ENCODE measurements at places on chromosomes 11 and 22. TPM values are rescaled to one million over a fixed set of nuclear protein-coding genes. Genes with fewer than 3 reads are reported as not detected.

DNA sequence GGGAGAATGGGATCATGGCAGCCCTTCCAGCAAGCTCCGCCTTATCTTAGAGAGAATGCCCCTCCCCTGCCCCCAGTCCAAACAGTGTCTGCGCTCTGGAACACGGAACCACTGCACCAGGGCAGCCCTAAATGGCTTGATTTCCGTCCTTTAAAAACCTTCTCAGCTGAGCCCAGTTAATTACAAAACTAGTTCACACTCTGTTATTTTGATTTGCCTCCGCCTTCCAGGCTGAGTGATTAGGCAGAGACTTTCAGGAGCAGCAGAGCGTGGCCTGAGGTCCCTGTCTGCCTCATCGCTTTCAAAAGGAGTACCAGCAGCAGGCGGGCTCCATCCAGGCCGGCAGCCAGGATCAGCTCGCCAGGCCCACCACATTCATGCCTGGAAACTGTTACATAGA lies 313.0 kb downstream of the BRD1 start:
- H3K36me3 ChIP-seq, result peaks cover 2% of the 10 kb centered on the region
- no peak overlapping the region for H3K27ac ChIP-seq
- H3K27me3 ChIP-seq, result no peaks in the 10 kb centered on the region
- no peak for DNase-seq
- H3K4me1 ChIP-seq, result peaks cover 9% of the 10 kb centered on the region
- H3K4me3 ChIP-seq, result no peak overlapping the region

- no peaks in the 10 kb centered on the region for H3K27me3 ChIP-seq
- peaks cover 2% of the 10 kb centered on the region for H3K4me1 ChIP-seq
- H3K27ac ChIP-seq, result no peak overlapping the region
- no peak overlapping the region for H3K4me3 ChIP-seq
- H3K36me3 ChIP-seq, result peaks cover 12% of the 10 kb centered on the region
Observed at GRCh38 chr22:25492841-25493734, 71.4 kb upstream of the GRK3 start.

DNA sequence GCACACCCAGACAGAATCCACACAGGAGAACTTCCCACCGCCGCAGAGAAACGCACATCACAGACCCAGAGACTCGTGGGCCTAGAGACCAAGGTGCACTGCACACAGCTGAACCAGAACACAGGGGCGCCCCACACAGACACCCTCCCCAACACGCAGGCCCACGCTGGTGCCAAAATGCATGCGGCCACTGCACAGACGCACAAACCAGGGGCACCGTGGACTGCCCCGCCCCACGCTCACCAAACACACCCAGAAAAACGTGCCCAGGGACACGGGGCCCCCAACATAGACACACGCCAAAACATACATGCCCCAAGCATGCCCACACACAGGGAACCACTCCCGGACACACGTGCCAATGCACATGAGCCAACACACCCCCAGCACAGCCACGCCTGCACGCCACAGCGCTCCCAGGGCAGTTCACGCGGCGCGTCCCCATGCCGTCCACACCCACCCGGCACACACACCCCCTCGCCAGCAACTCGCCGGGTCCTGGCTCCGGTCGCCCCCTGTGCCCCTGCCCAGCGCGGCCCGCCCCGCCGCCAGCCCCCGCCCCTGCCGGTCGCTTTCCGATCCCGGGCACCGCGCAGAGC lies 7.8 kb downstream of the ELFN2 start:
- H3K36me3 ChIP-seq, result no peaks in the 10 kb centered on the region
- H3K27me3 ChIP-seq, result peaks cover 42% of the 10 kb centered on the region
- peak overlapping the region; percentile 81 for H3K4me3 ChIP-seq
- DNase-seq, result no peak
- H3K4me1 ChIP-seq, result peaks cover 35% of the 10 kb centered on the region

DNA sequence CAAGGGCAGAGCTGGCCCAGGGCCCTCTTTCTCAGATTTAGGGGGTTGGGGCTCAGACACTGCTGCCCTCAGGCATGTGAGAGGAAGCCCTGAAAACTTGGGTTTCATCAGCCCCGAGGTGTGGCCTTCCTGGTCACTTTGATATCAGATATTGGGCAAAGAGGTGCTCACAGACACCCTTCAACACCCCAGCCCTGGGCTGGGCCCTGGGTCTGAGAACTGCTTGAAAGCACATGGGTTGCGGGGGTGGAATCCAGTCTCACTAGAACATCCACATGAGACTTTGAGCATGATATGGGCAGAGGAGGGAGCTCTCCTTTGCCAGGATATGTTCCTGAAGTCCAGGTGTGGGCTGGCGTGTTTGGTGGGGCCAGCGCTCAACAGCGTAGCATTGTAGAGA lies 10.4 kb downstream of the DGAT2 start:
- no peak overlapping the region for H3K27ac ChIP-seq
- no peak overlapping the region for H3K4me3 ChIP-seq
- H3K4me1 ChIP-seq, result no peaks in the 10 kb centered on the region
- no peak for DNase-seq
- no peaks in the 10 kb centered on the region for H3K27me3 ChIP-seq
- H3K36me3 ChIP-seq, result no peaks in the 10 kb centered on the region

GRCh38 chr11:36684840-36685801 lies 87.1 kb upstream of the RAG2 start:
- H3K4me1 ChIP-seq, result peaks cover 25% of the 10 kb centered on the region
- DNase-seq, result peak; percentile 3
- H3K27ac ChIP-seq, result no peak overlapping the region
- peaks cover 71% of the 10 kb centered on the region for H3K27me3 ChIP-seq

DNA sequence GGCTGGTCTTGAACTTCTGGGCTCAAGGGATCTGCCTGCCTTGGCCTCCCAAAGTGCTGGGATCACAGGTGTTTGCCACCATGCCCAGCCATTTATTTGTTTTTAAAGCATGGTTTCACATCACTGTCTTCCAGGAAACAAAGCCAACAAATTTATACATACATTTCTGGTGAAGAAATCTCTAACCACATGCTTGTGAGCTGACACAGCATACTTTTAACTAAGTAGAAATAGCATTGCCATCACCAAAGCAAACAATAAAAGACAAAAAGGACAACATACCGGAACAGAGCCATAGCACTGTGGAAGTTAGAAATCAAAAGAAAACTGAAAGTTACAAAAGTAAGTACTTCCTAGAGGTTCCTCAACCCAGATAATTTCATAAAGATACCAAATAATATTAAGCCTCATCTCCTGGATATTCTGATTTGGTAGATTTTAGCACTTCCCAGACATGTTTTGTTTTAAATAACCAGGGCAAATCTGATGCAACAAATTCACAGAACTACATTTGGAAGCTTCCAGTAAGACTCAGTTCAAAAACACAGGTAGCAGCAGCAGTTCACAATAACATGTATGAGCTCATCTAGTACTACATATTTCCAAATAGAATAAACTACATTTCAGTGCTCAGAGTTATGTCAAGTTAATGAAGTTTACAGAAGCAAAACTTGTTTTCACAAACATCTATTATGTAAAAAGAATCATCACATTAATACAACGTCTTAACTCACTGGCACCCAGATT lies 70.6 kb downstream of the RRAS2 start:
- H3K27me3 ChIP-seq, result no peaks in the 10 kb centered on the region
- H3K4me1 ChIP-seq, result no peaks in the 10 kb centered on the region
- H3K36me3 ChIP-seq, result peaks cover 46% of the 10 kb centered on the region
- no peak for DNase-seq
- H3K4me3 ChIP-seq, result no peak overlapping the region

DNA sequence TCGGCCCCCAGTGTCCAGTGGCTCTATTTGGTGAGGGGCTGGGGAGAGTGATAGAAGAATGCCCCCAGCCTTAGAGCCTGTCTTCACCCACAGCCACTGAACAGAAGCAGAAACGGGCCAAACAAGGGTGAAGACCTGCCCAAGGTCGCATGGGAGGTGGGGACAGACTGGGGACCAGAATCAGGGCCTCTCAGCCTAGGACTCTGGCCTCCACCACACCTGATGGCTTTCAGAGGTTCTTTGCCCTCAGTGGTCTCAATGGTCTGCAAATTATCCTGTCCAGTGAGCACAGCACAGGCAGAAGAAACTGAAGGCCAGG lies 4.5 kb upstream of the MYRF start:
- no peak for DNase-seq
- H3K4me3 ChIP-seq, result no peak overlapping the region
- no peak overlapping the region for H3K27ac ChIP-seq
- peaks cover 3% of the 10 kb centered on the region for H3K4me1 ChIP-seq
- H3K27me3 ChIP-seq, result peaks cover 11% of the 10 kb centered on the region

Gene FGF19
- polyA plus RNA-seq, result not detected
